ENCODE measurements at places on chromosomes 4 and X.

- no peak for DNase-seq
These were observed 49.5 kb upstream of the LNX1 start for GRCh38 chr4:53640576-53641453.

GRCh38 chrX:134541906-134542305, 81.9 kb downstream of the HPRT1 start:
- no peak for DNase-seq

DNA sequence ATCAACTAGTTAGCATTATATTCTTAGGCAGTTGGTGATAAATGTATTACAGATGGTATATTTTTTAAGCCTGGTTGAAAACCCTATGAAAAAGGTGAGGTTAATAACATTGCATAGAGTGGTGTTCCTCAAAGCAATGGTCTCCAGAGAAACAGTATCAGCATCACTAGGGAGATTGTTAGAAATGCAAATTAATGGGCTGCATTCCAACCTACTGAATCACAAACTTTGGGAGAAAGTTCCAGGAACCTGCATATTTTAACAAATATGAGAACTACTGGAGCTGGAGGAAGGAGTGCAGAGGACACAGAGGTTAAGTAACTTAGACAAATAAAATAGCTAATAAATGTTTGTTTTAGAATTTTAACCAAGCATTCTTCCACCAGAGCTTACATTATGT, 166.9 kb upstream of the PCDH10 start:
- no peak for DNase-seq

- DNase-seq, result no peak
These were observed 111.7 kb upstream of the PDHA2 start for GRCh38 chr4:95728145-95728544.

All from CD4-positive, alpha-beta T cell (primary cell).